ENCODE measurements at places on chromosomes 2 and 18.

DNA sequence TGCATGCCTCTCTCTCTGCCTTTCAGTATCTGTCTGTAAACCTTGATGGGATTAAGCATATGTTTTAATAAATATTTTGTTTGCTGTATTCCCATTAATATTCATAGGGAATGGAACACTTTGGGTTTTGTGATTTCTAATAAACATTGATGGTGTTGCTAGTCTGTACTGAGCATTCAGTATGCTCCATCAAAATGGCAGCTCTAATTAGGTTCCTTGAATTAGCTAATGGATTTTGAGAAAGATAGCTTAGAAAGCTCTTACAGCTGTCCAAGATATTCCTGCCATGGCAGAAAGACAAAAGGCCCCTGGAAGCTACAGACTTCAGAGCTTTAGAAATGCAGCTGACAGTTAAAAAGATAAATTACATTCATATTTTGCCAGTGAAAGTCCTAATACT, 199.2 kb upstream of the NRP2 start:
- no peak for DNase-seq

DNA sequence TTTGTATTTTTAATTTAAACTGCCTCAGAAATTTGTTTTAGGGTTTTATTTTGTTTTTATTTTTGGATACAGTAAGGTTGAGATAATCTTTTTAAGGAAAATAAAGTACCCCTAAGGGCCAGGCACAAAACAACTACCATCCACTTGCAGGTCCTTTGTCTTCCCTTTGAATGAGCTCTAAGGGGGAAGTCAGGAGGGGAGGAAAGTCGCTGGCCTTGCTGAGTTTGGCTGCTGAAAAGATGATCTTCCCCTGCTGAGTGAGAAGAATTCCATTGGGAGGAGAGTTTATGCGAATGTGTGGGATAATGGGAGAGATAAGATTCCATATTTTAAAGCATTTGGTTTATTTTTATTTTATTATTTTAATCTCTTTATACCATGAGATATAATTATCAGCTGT, 100.7 kb downstream of the ARHGAP15 start:
- no peak for DNase-seq

DNA sequence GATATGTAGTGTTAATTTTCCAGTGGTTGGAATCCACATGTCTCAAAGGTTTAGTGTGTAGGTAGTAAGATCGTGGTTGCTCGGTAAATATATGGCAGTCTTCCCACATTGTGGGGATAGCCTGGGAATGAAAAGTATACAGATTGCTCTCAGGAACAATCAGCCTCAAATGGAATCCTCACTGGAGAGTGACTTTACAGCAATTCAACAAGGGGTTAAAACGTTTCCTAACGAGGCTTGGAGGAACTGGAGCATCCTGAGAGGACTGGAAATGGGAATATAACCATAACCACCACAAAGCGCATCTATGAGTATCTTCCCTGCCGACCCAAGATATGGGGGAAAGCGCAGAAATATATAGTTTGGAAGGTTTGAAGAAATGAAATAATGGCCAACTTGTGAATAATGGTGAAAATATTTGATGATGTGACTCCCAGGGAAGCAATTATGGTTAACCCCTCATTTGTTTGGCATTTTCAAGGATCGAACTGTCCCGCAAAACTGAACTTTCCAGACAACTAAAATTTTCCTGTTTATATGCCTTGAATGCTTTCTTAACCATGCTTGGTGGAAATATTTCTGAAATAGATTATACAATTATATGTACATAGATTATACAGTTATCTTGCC, 100.7 kb upstream of the FOSL2 start:
- DNase-seq: no peak

DNA sequence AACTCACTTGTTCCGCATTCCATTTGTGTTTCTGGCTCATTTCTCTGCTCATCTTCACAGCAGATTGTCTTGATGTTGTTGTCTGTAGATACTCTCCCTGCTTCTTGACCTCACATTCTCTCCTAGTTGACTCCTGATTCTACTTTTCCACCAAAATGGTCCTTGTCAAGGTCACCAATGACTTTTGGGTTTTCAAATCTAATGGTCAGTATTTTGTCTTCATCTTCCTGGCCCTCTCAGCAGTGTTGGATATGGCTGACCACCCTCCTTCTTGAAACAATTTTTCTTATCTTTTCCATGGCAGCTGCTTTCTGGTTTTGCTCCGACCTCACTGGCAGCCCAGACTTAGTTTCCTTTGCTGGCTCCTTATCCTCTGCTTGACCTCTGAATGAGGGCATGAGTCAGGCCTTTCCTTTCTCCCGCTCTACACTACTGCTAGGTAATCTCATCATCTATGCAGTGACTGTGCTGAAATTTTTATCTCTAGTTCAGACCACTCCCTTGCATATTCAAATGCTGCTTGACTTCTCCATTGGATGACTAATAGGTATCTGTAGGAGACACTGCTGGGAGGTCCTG, 386.6 kb upstream of the SPRED2 start:
- no peak for DNase-seq

DNA sequence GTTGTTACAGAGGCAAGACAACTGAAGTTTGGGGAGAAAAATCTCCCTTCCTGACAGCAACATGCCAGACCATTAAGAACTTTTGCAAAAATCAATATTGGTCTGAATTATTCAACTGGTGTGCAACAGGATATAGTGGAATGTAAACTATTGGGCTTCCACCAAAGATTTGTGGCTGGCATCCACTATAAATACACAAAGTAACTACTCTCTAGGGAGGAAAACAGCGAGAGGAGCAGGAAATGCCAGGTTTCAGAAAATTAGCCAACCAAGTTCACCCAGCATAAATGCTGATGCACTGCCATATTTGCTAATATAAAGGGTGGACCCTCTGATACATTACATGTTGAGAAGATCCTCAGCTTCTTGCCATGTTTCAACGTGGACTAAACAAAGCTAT, 267.6 kb upstream of the LYPD1 start:
- no peak for DNase-seq
